ENCODE measurements at places on chromosomes 5 and 9.

DNA sequence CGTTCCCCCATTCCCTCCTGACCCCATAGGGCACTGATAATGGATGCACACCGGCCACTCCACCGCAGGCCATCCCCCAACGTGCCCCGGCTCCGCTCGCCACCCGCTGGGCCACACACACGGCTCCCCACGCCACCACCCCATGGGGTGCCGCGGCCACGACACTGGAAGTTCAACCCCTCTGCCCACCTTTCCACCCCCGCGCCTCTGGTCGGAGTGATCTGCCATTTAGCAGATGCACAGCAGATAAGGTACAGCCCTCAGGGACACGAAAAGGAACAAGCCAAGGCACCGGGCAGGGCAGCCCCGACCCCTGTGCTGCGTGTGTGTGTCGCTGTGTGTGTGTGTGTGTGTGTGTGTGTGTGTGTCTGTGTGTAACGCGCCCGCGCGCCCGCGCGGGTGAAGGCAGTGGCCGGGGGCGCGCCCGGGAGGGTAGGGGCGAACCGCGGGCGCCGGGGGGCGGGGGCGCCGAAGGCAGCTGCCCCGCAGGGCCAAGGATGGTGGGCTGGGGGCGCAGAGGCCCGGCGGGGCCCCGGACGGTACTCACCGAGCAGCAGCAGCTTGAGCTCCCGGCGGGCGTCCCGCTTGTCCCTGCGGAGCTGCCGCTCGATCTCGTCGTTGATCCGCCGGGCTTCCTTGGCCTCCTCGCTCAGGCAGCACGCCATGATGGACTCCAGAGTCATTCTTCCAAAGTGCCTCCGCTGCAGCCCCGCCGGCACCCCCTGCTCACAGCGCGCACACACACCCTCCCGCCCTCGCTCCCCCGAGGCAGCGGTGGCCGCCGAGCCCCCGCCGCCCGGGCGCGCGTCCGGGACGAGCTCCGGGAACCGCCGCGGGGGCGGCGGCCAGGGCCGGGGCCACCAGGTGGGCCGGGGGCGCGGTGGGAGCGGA lies 813 bp downstream of the GNAQ start:
- peak; percentile 73 for DNase-seq

- DNase-seq: no peak
These were observed 333.7 kb downstream of the ELAVL2 start for GRCh38 chr9:23492126-23493002.

DNA sequence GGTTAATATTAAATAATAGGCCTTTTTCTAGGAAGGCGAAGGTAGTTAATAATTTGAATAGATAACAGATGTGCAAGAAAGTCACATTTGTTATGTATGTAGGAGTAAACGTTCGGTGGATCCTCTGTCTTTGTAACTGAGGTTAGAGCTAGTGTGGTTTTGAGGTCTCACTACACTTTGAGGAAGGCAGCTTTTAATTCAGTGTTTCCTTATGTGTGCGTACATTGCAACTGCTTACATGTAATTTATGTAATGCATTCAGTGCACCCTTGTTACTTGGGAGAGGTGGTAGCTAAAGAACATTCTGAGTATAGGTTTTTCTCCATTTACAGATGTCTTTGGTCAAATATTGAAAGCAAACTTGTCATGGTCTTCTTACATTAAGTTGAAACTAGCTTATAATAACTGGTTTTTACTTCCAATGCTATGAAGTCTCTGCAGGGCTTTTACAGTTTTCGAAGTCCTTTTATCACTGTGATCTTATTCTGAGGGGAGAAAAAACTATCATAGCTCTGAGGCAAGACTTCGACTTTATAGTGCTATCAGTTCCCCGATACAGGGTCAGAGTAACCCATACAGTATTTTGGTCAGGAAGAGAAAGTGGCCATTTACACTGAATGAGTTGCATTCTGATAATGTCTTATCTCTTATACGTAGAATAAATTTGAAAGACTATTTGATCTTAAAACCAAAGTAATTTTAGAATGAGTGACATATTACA lies 45.7 kb downstream of the TGFBR1 start:
- no peak for DNase-seq

DNA sequence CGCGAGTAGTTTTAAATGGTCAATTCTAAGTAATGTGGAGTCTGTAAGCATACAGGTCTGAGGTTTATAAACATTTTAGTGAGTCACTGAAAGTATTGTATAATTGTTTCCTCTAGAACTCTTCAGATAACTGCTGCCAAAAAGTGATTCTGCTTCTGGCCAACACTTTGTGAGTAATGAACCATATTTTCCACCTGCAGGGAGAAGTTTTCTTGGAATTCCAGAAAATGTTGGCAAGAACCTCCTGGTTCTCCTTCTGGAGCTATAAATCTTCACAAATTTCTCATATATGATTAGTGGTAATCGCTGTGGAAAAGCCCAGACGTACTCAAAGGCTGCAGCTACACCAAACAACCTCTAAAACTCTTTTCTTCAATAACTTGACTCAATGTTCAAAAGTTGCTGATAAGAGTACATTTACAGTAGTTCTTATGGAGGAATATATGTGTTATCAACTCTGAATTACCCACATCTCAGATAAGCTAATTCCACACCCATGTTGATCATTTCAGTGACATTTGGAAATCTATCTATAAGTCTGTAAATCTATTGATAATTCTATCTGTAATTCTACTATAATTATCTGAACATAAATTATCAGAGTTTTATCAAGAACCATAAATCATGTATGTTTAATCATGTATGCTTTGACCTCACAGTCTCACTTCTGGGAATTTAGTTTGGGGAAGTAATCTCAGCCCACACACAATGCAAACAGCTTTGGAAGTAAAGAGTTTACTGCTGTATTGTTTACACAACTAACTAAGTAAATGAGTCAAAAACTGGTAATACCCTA lies 74.1 kb downstream of the FNBP1 start:
- DNase-seq: no peak

All from CD4-positive, alpha-beta T cell treated with Interleukin-17A for 4 hours (primary cell).